NCI-H2081 treated with DMSO at 0.1 percent for 48 hours (cell line): ENCODE measurements at places on chromosomes 3 and 15.

DNA sequence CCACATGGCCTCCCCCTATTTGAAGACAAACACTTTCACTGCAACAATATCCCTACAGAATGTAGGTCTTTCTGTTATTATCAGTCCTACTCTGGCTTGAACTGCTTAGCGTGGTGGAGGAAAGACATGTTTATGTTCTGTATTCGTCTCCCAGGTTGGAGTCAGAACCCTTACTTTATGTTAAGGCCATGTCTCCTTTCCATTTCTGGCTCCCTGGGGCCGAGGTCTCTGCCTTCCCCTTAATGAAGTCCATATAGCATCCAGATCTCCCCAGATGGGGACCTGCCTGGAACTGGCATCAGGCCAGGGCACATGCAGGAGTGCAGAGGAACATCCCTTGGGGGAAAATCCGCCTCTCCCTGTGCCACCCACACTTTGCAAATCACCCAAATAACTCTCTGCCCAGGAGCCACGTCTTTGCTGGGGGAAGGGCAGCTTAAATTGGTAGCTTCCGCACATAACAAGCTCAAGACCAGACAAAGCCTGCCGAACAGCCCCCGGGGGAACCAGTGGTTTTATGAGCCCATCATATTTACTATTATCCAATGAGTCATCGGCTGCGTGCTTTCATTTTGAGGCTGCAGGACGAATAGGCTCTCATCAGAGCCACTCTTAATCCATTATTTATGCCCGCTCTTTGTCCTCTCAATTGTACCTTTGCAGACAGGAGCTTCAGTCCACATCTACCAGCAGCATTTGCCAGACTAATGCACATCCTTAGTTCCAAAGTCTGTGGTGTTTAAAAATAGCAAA lies 237.0 kb downstream of the UACA start:
- peak; percentile 86 for DNase-seq

DNA sequence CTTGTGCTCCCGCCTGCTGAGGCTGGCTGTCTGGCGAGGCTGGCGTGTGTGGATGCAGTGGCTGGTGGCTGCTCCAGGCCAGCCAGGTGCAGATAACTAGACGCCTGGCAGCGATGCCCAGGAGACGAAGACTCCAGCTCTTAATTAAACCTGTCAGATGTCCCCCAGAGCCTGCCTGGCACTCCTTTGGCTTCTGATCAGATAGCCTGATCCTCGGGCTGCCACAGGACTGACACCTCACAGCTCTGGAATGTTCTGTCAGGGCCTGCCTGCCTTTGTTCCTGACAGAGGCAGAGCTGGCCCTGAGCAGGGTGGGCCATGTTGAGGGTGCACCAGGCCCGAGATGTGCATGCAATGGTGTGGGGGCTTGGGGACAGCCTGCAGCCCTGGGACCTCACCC lies 36.5 kb downstream of the PLXNA1 start:
- no peak for DNase-seq

DNA sequence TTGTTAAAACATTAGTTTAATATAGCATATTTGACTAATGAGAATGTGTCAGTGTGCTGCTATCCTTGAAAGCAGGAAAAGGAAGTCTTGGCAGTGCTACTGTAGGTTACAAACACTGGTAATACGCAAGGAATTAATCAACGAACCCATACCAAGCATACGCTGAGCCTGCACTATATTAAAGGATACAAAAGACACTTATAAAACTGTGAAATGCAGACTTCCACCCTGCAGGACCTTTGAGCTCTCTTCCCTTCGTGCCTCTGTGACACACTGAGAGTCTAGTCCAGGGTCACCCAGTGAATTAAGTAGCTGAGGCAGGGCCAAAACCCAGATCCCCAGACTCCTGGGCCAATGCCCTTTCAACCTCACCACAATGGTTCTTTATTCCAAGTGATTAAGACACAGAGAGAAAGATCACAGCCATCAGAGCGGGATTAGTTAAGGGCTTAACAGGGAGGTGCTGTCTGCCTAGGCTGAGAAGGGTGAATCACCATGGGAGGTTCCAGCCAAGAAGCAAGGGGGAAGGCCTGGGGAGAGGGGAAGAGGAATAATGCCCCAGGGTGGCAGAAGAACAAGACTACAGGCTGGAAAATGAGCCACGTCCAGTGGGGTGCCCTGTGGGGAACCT lies 6.8 kb downstream of the ANXA2 start:
- DNase-seq = no peak

GRCh38 chr3:61697301-61697700 lies 135.9 kb downstream of the PTPRG start:
- no peak for DNase-seq
